ENCODE measurements at places on chromosomes 11 and 22.

DNA sequence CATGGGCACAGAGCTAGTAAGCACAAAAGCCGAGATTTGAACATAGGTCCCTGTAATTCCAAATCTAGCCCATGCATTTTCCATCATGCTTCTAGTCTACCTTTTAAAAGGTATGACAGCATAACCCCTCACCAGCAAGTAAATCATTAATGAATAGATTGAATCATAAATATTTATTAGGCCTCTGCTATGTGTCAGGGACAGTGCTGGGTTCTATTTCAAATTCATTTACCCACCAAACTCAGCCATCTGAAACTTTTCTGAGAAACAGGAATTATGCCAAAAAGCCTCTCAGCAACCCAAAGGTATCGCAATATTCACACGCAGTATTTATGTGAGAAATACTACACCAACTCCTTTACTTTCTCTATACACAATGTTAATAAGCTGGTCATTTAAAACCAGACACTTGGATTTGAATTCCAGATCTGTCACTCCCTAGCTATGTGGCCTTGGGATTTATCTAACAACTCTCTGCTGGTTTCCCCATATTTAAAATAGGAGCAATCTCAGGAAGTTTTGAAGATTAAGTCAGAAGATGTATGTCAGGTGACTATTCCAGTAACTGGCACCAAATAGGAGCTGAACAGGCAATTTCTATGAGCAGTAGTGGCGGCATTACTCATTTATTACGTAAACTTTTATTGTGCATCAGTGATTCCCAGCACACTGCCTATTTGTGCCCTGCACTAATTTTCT, 191.4 kb downstream of the TENM4 start:
- DNase-seq: no peak

- DNase-seq: no peak
Observed at GRCh38 chr11:43931717-43932039, 10.8 kb upstream of the C11orf96 start.

GRCh38 chr11:18780329-18780728, 11.3 kb downstream of the PTPN5 start:
- DNase-seq: no peak

GRCh38 chr22:19815823-19816290, 38.8 kb downstream of the GNB1L start:
- DNase-seq: no peak

DNA sequence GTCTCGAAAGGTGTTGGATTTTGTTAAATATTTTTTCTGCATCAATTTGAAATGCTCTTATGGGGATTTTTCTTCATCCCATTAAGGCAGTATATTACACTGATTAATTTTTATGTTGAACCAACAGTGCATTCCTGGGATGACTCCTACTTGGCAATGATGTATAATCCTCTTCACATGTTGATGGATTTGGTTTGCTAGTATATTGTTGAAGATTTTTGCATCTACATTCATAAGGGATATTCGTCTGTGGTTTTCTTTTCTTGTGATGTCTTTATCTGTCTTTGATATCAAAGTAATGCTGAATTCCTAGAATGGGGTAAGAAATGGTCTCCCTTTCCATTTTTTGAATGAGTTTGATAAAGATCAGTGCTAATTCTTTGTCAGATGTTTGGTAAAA, 18.7 kb upstream of the SLC35C1 start:
- no peak for DNase-seq

DNA sequence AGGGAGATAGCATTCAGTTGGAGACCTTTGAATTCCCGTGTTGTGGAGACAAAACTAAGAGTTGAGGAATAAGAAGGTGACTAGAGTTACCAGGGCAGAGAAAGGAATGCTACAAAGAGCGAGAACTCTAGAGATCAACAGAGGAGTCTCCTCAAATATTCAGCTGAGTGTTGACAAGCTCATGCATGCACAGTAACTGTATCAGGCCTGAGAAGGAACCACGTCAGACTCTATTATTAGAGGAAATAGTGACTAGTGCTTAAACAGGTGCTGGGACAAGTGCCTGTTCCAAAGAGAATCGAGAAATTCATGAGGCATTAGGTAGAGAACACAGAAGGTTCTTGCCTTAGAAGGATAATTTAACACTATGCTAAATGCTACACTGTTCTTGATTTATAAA, 333.8 kb upstream of the CHORDC1 start:
- DNase-seq: no peak

DNA sequence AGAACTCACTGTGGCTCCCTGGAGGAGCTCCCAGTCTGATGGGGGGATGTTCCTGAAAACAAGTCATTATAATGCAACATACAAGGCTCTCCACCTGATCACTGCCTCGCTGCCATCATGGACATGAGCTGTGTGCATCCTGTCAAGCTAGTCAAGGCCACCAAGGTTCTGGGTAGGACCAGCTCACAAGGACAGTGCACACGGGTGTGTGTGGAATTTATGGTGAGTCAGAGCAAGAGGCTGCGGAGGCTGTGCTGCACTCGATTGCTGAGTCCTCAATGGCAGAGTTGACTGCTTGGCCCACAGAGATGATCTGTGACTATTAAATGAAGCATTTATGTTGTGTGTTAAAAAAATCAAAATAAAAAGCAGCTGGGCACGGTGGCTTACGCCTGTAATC, 96.6 kb downstream of the SEZ6L start:
- no peak for DNase-seq

DNA sequence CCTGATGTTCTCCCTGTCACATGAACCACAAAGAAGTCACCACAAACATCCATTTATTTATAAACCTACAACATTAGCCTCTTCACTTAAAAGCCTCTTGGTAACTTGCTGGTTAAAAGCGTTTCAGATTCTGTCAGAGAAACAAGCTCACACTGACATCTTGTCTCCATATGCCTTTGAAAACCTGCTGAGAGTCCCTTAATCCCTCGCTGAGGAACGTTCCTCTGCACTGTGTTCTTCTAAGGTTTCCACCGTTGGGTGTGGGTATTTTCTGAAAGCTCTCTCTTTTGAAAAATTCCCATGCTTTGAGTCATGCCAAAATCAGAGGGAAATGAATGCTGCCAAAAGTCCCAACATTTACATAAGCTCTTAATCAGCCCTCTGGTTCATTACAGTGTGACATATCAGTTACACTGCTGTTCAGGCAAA, 149.8 kb downstream of the CCDC34 start:
- DNase-seq: no peak

All from left ventricle myocardium superior (tissue), 1 donor.